ENCODE measurements at places on chromosomes 16 and 17. TPM values are rescaled to one million over a fixed set of nuclear protein-coding genes. Genes with fewer than 3 reads are reported as not detected.
A peak's percentile ranks its signal among the peaks of the same experiment; 100 is the strongest.

The GAST gene
- polyA plus RNA-seq: not detected

GRCh38 chr16:55756963-55757362, 75.9 kb downstream of the CES1 start:
- H3K27me3 ChIP-seq: no peaks in the 10 kb centered on the region
- H3K27ac ChIP-seq: no peak overlapping the region
- no peaks in the 10 kb centered on the region for H3K4me1 ChIP-seq
- H3K4me3 ChIP-seq: no peak overlapping the region
- DNase-seq: no peak

- no peaks in the 10 kb centered on the region for H3K36me3 ChIP-seq
- no peaks in the 10 kb centered on the region for H3K4me1 ChIP-seq
- no peak overlapping the region for H3K27ac ChIP-seq
- H3K4me3 ChIP-seq: no peak overlapping the region
- H3K27me3 ChIP-seq: no peaks in the 10 kb centered on the region
These were observed 5.3 kb downstream of the CLEC19A start for GRCh38 chr16:19290860-19291259.

- peak; percentile 32 for DNase-seq
- H3K27me3 ChIP-seq: no peaks in the 10 kb centered on the region
- H3K4me1 ChIP-seq: no peaks in the 10 kb centered on the region
- no peak overlapping the region for H3K4me3 ChIP-seq
- H3K36me3 ChIP-seq: no peaks in the 10 kb centered on the region
These were observed 16.3 kb downstream of the MEIOC start for GRCh38 chr17:44672479-44673093.

The SUMO2 gene
- polyA plus RNA-seq: 542 TPM

DNA sequence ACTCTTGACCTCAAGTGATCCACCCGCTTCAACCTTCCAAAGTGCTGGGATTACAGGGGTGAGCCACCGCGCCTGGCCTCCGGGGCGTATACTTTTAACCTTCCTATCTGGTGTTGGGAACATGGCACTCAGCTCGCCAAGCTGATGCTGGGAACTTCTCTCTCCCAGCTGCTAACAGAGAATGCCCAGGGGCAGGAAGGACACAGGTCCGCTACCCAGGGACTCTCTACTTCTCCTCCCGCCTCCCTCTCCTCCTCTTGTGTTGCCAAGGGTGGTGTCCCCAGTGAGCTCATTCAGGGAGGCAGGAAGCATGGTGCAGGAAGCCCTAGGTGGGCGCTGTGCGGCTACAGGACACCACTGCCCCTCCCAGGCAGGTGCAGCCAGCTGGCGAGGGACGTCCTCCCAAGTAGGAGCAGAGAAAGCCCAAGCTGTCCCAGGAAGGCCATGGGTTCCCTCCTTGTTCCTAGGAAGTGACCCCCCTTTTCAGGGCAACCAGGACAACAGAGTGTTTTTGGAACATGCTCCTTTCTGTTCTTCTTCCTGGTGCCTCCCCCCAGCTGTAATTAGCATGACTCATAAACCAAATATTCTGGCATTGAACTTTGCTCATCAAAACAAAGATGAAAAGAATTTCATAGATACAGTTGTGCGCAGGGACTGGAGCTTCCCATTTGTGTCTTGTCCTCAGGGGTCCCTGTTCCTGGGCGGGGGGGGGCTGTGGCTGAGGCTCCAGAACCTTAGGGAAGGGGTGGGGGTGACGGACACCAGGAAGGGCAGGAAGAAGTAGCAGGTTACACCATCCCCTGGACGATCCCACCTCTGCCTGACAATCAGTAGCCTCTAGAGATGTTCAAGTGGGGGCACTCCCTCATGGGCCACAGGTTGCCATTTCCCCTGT, 2.7 kb downstream of the C1QTNF1 start:
- peaks cover 41% of the 10 kb centered on the region for H3K4me1 ChIP-seq
- H3K27me3 ChIP-seq: peaks cover 21% of the 10 kb centered on the region

DNA sequence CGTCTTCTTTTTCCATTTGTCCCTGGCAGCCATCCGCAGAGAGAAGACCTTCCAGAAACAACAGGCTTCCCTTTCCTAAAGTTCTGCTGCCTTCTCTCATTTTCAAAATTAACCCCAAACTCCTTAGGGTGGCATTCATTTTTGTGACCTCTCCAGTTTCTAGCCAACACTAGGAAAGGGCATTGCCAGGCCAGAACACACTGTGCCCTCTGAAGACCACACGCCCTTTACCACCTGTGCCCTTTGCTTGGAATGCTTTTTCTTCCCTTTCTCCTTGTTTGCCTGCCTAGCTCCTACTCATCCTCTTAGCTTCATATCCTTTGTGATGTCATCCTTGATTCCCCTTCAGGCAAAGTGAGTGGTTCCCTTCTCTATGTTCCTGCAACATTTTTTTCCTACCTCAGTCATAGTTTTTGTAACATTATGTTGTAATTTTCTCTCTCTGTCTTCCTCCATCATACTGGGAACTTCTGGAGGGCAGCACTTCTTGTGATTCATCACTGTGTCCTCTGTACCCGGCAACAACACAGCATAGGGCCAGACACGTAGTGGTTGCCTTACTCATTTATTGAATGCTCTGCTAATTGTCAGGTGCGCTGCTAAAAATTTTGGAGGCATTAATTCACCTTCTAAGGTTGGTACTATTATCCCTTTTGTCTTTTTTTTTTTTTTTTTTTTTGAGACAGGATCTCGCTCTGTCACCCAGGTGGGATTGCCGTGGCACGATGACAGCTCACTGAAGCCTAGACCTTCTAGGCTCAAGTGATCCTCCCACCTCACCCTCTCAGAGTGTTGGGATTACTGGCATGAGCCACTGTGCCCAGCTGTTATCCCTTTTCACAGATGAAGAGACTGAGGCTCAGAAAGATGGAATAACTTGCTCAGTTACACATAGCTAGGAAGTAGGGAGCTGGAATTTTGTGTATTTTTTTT, 1.0 kb downstream of the KAT8 start:
- H3K27ac ChIP-seq: peak overlapping the region; percentile 94
- DNase-seq: peak; percentile 68
- peaks cover 7% of the 10 kb centered on the region for H3K4me1 ChIP-seq
- H3K4me3 ChIP-seq: peak overlapping the region; percentile 96

GRCh38 chr17:5757314-5757907, 173.1 kb upstream of the NLRP1 start:
- no peaks in the 10 kb centered on the region for H3K36me3 ChIP-seq
- no peaks in the 10 kb centered on the region for H3K27me3 ChIP-seq
- no peak overlapping the region for H3K27ac ChIP-seq
- no peaks in the 10 kb centered on the region for H3K4me1 ChIP-seq

The ADAM11 gene
- 29.1 TPM for polyA plus RNA-seq

DNA sequence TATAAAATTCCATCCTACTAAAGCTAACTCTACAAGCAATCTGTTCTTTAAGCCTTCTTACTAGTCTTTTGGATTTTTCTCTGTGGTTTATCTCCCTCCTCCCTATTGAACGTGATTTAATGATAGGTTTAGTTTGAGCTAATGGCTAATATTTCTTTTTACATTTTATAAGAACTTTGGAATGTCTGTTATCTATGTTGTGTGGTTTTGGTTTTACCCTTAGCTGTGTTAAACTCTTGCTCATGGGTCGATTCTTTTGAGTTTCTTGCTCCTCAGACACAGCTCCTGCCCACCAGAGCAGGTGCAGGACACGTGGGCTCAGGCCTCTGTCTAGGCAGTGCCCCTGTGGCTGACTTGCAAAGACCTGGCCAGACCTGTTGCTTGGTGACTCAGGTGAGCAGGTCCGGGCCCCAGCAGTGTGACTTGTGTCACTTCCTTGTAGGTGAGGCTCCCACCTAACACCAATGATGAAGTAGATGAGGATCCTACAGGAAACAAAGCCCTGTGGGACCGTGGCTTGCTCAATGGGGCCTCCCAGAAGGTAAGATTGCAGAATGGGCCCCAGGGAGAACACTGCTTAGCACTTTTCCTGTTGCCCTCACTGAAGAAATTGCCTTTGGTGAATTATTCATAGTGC, 45.1 kb downstream of the SF3B3 start:
- no peak overlapping the region for H3K27ac ChIP-seq
- DNase-seq: no peak
- peaks cover 2% of the 10 kb centered on the region for H3K4me1 ChIP-seq

DNA sequence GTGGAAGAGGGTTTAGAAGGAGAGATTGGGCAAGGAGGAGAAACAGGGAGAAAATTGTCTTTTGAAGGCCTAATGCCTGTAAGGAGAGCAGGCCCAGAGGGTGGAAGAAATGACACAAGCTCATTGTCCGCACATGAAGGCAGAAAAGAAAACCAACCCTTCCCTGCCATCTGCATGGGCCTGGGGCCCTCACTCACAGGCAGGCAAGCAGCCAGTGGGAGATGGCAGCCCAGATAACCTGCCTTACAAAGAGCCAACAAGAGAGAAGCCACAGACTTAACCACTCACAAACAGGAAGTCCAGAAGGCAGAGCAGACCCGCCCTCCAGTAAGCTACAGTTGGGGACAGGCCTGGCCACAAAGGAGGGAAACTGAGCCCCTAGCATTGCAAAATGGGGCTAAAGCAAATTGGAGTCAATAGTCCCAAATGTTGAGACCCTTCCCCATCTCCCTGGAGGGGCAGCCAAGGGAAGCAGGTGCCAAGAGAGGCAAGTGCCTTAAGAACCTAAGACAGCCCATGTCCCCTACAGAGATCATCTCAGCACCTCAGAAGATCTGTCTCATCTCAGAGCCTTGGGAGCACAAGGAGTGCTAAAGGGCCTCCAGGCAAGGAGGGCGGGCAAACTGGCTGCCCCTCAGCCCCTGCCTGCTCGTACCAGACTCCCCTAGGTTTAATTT, 7.3 kb upstream of the TSPOAP1 start:
- H3K27me3 ChIP-seq: no peaks in the 10 kb centered on the region
- H3K4me3 ChIP-seq: no peak overlapping the region
- no peak for DNase-seq
- H3K27ac ChIP-seq: peak overlapping the region; percentile 98
- no peaks in the 10 kb centered on the region for H3K36me3 ChIP-seq
- H3K4me1 ChIP-seq: peaks cover 24% of the 10 kb centered on the region

GRCh38 chr16:17323171-17323570, 147.6 kb downstream of the XYLT1 start:
- H3K4me3 ChIP-seq: no peak overlapping the region
- no peak overlapping the region for H3K27ac ChIP-seq
- H3K27me3 ChIP-seq: no peaks in the 10 kb centered on the region
- no peaks in the 10 kb centered on the region for H3K4me1 ChIP-seq
- no peak for DNase-seq

- no peak for DNase-seq
- H3K4me3 ChIP-seq: no peak overlapping the region
- no peak overlapping the region for H3K27ac ChIP-seq
- no peaks in the 10 kb centered on the region for H3K27me3 ChIP-seq
- H3K4me1 ChIP-seq: no peaks in the 10 kb centered on the region
These were observed 4.6 kb downstream of the SPNS3 start for GRCh38 chr17:4438162-4438944.

Data from cardiac muscle cell (in vitro differentiated cells and primary cell).